Thoracic aorta (tissue), 2 donors: ENCODE measurements at places on chromosomes 3 and 15.

GRCh38 chr3:150544041-150544440 lies 2.3 kb downstream of the SERP1 start:
- H3K27ac ChIP-seq: no peak overlapping the region
- peaks cover 46% of the 10 kb centered on the region for H3K4me1 ChIP-seq
- H3K36me3 ChIP-seq: peaks cover 8% of the 10 kb centered on the region
- peak overlapping the region; percentile 98 for H3K4me3 ChIP-seq

- H3K4me3 ChIP-seq: no peak overlapping the region
- no peak for DNase-seq
- H3K4me1 ChIP-seq: no peaks in the 10 kb centered on the region
- no peaks in the 10 kb centered on the region for H3K36me3 ChIP-seq
- no peaks in the 10 kb centered on the region for H3K27me3 ChIP-seq
These were observed 738.7 kb downstream of the MCTP2 start for GRCh38 chr15:94970096-94970495.

GRCh38 chr15:56248311-56248992 lies 4.8 kb upstream of the RFX7 start:
- no peak overlapping the region for H3K27ac ChIP-seq
- H3K4me3 ChIP-seq: no peak overlapping the region
- H3K36me3 ChIP-seq: no peaks in the 10 kb centered on the region

DNA sequence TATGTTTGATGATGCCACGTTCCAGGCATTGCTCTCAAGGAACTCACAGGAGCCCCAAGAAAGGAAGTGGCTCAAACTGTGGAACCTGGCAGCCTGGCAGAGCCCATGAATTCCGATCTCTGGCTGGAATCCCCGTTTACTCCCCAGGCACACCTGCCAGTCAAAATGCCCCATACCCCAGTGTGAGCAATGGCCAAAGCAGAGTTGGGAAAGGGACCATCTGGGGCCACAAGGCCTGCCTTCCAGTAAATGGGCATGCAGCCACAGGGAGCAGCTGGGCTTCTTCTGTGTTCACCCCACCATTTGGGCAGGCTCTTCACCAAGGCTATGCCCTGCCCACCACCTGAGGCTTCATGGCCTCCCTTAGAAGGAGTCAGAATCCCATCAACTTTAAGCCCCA lies 257.0 kb upstream of the GOLGA6L4 start:
- no peaks in the 10 kb centered on the region for H3K36me3 ChIP-seq
- peak overlapping the region; percentile 58 for H3K27ac ChIP-seq
- DNase-seq: no peak
- peaks cover 22% of the 10 kb centered on the region for H3K4me1 ChIP-seq

DNA sequence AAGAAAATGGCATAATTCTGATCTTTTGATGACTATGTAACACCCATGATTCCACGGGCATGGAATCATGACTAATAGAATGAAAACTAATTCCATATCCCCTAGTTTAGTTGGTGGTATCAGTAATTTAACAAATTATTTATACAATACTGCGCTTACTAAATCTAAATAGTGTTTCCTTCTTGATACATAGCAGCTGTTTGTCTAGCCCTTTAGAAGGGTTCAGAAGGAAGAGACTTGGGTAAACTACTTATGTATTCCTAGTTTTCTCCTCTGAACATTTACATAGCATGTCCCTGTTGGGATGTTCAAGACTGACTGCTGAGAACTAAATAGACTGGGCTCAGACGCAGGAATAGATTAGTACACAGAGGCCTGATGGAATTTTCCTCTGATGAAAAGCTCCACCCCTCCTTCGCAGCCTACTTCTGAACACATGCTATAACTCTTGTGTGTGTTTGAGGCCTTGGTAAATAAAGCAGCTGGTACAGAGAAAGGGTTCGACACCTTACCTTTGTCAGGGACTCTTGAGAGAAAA lies 330.6 kb upstream of the LMCD1 start:
- H3K27ac ChIP-seq: no peak overlapping the region
- no peak overlapping the region for H3K4me3 ChIP-seq
- no peaks in the 10 kb centered on the region for H3K4me1 ChIP-seq
- no peaks in the 10 kb centered on the region for H3K36me3 ChIP-seq
